BE2C (cell line): ENCODE measurements at places on chromosomes 4 and X.

GRCh38 chrX:96715481-96715880, 30.8 kb downstream of the DIAPH2 start:
- DNase-seq, result no peak

DNA sequence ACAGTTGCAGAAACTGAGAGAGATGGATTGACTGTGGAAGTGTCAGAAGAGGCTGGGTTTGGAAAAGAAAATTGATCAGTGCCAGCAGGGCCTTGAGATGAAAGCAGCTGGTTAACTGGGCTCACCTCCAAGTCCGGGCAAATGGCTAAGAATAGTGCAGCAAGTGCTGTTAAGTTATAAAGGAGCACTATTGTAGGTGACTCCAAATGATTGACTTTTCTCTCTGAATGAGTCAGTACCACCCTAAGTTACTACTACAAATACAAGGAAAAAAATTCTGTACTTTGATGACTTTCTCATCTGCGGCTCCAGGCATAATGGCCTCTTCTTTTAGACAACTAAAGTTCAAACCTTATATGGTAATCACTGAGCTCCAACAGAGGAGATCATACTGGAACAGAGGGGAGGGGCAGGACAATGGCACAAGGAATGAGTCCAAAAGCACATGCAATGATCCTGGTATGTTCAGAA, 733.4 kb upstream of the INTU start:
- DNase-seq, result no peak

DNA sequence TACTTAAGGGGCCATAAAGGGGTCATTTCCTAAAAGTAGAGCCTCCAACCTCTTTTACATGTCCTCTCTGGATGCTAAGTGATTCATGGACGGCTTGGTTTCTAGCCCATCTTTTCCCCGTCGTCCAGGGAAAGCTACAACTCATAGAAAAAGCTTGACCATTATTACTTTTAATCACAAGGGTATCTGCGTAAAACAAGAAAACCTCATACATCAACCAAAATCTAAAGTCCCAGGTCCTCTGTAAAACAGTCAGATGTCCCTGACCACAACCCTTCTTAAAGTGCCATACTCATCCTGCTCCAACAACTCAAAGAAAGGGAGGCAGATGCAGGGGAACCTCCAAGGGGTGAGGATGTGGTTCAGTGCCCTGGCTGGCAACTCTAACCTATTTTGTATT, 29.6 kb downstream of the ADGRA3 start:
- DNase-seq, result no peak

GRCh38 chr4:62162606-62163005, 962.5 kb downstream of the ADGRL3 start:
- DNase-seq, result no peak

DNA sequence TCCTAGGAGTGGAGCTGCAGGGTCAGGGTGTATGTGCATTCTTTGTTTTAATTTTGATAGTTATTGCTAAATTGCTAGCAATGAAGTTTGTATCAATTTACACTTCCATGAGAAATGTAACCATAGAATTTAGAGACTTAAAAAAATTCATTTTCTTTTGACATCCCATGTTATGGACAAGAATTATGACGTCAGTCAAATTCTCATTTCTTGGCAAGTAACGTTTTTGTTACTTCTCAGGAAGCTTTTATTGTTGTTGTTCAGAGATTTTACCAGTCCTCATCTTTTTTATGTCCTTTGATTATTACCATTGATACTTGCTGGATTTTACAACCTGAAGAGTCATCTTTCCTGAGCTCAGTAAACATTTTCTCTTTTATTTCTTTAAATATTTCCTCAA, 417.5 kb upstream of the ARX start:
- DNase-seq, result no peak

DNA sequence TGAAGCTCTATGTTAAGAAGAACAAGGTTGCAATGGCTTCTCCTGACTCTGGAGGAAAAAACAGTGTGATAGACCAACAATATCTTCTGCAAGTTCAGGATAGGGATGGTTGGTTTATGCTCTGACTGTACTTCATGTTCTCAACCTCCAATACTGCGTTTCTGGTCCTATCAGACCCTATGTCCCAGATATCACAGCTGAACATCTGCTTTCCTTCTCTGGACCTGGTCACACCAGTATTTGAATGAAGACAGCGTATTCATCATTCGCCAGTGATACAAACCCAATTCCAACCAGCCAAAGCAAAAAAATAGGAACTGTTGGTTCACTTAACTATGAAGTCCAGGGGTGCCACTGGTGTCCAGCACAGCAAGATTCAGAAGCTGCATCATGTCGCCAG, 124.5 kb upstream of the KLF3 start:
- DNase-seq, result no peak

DNA sequence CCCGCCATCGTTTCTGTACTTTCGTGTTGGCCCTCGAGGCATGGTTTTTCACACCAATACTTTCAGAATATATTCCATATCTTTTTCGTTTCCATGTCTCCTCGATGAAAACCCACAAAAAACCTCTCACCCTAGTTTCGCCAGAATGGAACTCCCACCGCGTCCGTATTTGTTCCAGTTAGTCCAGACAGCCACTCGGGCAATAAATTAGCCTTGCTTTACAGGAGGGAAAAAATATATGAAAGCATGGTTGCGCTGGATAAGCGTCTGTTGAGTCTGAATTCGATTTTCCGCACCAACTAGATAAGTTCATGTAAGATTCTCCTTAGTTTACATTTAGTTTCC, 550 bp upstream of the CHM start:
- no peak for DNase-seq
